ENCODE measurements at places on chromosomes 3 and 15.
A peak's percentile ranks its signal among the peaks of the same experiment; 100 is the strongest.

DNA sequence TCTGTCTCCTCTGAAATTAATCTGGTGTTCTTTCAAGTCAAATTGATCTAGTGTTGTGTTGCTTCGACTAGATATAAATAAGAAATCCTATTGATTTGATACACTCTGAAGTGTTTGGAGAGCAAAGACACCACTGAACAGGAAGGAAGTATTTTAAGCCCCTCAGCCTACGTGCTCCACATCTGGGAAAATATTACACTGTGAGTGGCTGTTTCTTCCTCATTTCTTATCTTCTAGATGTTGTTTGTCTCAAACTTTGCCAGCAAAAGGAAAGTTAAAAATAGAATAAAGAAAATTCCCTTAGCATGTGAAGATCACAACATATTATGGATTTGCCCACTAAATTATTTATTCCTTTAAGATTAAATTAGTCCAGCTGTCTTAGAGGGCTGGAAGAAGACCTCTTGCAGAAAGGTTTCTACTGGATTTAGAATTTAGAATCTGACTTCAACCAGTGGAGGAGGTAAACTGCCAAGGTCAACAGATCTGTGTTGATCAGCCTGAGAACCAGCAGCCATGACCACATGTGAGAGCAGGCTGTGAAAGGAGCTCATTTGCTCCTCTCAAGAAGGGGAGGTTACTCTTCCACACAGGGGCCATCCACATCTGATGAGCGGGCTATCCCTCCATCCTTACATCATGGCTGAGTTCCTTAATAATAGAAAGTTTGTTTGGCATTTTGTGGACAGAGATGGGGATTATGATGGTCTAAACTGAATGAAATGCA lies 46.3 kb upstream of the ACKR4 start:
- ATAC-seq, result no peak

GRCh38 chr3:4752201-4753072 lies 226.8 kb upstream of the BHLHE40 start:
- ATAC-seq, result peak; percentile 48

DNA sequence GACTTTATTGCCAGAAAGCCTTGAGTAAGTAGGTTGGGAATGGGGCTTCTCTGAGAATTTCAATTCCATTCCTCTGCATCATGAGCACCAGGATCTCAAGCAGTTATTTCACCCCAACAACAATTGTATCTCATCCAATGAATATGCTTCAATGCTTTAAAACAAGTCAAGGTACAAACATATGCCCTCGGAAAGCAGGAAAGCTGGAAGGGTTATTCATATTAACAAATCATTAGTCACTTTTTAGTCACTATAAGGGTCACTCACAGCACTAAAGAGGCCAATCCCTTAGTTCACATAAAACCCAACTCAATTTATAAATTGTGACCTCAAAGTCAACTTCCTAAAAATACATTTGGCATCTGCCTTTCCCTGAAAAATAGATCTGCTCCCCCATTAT lies 16.2 kb downstream of the MB21D2 start:
- peak; percentile 54 for ATAC-seq

- ATAC-seq, result no peak
Measured at GRCh38 chr15:77311618-77312398, 108.1 kb downstream of the PEAK1 start.

- ATAC-seq, result no peak
Measured at GRCh38 chr15:47870956-47871625, 153.8 kb downstream of the SEMA6D start.

- peak; percentile 49 for ATAC-seq
Measured at GRCh38 chr15:45091576-45091975, 22.4 kb downstream of the DUOX2 start.

GRCh38 chr3:20666091-20666490 lies 480.1 kb upstream of the SGO1 start:
- ATAC-seq, result no peak

GRCh38 chr15:82847703-82848102 lies 38.3 kb downstream of the WHAMM start:
- no peak for ATAC-seq

DNA sequence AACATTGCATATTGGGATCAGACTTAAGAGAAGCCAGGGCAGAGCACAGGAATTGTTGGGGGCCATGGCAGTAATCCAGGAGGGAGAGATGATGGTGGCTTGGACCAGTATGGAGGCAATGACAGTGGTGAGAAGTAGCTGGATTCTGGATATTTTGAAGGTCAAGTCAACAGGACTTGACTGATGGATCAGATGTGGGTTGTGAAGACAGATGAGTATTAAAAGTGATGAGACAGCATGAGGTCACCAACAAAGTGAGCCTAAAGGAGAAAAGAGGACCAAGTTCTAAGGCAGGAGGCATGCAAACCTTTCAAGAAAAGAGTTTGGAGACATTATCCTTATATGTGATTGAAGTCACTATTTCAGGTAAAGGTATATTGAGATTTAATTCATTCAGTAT lies 56.6 kb upstream of the TIPARP start:
- no peak for ATAC-seq

GRCh38 chr3:48194446-48195071 lies 6.3 kb upstream of the CDC25A start:
- peak; percentile 64 for ATAC-seq

- ATAC-seq, result no peak
Measured at GRCh38 chr3:108036401-108036800, 54.4 kb downstream of the CD47 start.

GRCh38 chr3:158110658-158111018 lies 749 bp downstream of the RSRC1 start:
- ATAC-seq, result peak; percentile 38

DNA sequence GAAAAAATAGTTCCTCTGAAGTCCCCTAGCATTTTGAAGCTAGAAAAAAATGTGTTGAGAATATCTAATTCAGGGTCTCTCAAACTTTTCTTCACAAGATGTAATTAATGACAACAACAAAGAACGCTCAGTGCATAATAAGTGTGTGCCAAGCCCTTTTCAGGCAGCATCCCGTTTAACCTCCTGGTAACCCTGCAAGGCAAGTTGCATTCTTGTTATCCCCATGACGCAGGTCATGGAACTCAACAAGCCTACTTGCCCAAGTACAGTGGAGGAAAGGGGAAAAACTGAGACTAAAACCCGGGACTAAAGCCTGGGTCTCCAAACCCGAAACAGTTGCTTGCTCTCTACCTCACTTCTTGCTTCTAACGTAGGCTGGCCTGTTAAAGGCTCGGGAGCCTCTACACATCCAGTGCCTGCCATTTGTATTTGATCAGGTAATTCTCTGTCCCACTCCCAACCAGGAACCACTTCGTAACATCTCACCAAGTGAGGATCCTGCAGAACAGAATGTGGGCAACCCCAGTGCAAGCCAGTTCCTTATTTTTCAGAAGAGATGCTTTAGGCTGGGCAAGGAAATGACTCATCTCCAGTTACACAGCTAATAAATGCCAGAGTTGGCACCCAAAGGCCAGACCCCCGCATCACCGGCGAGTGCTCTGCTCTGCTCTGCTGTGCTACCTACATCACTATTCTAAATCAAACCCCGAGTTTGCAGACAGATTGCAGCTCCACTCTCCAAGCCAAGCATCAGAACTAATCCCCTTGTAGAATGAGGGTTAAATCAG lies 28.3 kb downstream of the LMCD1 start:
- ATAC-seq, result no peak

GRCh38 chr15:25933456-25934158 lies 70.5 kb upstream of the ATP10A start:
- ATAC-seq, result peak; percentile 81

Measured in esophagus mucosa (tissue), 1 donor.